ENCODE measurements at places on chromosomes 11 and 22.

GRCh38 chr11:115535781-115536180 lies 31.6 kb upstream of the CADM1 start:
- no peak for DNase-seq

DNA sequence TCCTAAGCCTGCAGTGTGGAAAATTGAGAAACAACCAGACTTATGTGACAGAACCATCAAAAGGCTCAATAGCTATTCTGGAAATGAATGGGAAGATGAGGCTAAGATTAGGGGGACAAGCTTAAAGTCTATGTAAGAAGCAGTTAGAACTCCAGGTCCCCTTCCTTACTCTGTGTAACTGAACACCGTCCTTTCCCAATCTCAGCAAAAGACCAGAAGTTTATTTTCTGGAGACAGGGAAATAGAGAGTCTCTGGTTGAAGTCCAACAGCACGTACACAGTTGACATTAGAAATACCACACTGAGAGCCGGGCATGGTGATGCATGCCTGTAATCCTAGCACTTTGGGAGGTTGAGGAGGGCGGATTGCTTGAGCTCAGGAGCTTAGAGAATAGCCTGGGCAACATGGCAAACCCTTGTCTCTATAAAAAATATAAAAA lies 93.9 kb downstream of the CD44 start:
- DNase-seq: no peak

GRCh38 chr11:21604564-21604963 lies 588.3 kb upstream of the ANO5 start:
- DNase-seq: no peak

- no peak for DNase-seq
Observed at GRCh38 chr11:130849215-130849568, 67.1 kb downstream of the SNX19 start.

- DNase-seq: no peak
Observed at GRCh38 chr11:17816232-17816931, 81.8 kb downstream of the KCNC1 start.

DNA sequence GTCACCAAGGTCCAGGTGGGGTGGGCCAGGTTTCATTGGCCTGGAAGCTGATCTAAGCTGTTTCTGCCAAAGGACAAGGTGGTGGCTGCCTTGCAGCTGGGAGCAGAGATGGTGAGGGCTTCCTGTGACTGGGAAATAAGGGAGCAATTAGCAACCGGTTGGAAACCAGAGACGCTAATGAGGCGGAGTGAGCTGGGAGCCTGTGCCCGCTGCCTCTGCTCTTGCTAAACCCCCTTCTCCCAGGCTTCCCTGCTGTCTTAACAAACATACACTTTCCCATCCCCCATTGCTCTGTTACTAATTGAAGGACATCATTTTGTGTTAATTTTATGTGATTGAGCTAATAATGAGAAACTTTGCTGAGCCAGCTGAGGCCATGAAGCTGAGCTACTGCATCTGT lies 121.8 kb downstream of the INSC start:
- DNase-seq: peak; percentile 68

DNA sequence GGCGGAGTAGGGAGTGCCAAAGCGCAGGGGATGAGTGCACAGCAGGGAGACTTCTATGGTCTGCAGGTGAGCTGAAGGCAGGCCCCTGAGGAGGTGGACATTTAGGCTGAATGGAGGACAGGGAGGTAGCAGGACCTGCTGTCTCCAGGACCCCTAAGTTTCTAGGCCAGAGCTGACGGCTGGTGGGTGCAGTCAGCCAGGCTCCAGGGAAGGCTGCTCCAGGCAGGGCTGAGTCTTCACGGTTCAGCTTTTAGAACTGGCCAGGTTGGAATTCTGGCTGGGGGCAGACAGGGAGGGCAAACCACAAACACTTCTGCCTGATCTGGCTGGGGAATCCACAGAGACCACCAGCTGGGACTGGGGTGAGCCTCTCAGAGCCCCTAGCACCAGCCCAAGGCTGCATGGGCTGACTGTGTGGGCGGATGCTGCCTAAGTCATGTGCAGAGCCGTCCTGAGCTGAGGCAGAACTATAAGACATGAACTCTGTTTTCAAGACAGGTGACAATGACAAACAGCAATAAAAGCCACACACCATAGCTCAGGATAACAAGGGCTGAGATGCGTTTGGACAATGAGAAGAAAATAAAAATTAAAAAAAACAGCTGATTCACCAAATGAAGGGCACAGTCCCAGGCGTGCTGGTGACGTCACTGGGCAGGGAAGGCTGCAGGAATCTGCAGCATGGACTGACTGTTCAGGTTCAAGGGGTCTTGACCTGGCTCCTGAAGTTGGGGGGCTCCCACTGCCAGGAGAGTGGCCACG lies 10.4 kb upstream of the MALAT1 start:
- DNase-seq: no peak

GRCh38 chr22:50030297-50031188 lies 18.0 kb upstream of the IL17REL start:
- DNase-seq: peak; percentile 84

DNA sequence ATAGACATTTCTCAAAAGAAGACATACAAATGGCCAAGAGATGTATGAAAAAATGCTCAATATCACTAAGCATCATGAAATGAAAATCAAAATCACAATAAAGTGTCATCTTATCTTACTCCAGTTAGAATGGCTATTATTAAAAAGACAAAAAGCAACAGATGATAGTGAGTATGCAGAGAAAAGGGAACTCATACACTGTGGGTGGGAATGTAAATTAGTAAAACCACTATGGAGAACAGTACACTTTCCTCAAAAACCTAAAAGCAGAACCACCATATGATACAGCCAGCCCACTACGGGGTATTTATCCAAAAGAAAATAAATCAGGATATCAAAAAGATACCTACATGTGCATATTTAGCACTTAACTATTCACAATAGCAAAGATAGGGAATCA lies 700.0 kb upstream of the ANO5 start:
- no peak for DNase-seq

- peak; percentile 14 for DNase-seq
Observed at GRCh38 chr22:38973289-38974169, 8.6 kb upstream of the APOBEC3B start.

GRCh38 chr11:123304828-123305466 lies 109.9 kb upstream of the CLMP start:
- DNase-seq: peak; percentile 9

DNA sequence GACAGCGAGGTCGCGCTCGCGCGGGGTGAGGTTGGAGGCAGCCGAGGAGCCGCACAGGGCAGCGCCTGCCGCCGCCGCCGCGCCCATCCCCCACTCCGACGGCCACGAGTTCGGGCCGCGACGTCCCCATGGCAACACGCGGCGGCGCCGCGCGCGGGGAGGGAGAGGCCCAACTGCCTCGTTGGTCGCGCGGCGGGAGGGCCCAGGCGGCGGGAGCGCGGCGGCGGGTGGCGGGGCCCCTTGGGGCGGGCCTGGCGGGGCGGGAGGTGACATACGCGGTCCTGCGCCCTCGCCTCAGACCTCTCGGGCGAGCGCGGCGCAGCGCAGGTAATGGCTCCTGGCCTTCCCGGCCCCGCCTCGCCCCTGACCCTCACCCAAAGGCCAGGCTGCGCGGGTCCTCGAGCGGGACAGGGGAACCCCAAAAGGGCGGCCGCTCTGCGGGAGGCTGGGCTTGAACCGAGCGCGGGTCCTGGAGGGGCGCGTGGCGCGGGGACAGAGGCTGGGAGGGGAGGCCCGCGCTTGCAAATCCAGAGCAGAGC lies at the start of gene DEUP1:
Gene DEUP1 (plus strand): TSS at position 297 of the 539 bp plus-strand sequence. CDS start 1,518 bp downstream, outside the sequence.
- peak; percentile 75 for DNase-seq

- no peak for DNase-seq
Observed at GRCh38 chr11:55572548-55572947, 620 bp downstream of the OR4C16 start.

- DNase-seq: no peak
Observed at GRCh38 chr11:122139595-122139866, 23.5 kb upstream of the BLID start.

GRCh38 chr11:64337538-64338249 lies 2.3 kb upstream of the CCDC88B start:
- no peak for DNase-seq

DNA sequence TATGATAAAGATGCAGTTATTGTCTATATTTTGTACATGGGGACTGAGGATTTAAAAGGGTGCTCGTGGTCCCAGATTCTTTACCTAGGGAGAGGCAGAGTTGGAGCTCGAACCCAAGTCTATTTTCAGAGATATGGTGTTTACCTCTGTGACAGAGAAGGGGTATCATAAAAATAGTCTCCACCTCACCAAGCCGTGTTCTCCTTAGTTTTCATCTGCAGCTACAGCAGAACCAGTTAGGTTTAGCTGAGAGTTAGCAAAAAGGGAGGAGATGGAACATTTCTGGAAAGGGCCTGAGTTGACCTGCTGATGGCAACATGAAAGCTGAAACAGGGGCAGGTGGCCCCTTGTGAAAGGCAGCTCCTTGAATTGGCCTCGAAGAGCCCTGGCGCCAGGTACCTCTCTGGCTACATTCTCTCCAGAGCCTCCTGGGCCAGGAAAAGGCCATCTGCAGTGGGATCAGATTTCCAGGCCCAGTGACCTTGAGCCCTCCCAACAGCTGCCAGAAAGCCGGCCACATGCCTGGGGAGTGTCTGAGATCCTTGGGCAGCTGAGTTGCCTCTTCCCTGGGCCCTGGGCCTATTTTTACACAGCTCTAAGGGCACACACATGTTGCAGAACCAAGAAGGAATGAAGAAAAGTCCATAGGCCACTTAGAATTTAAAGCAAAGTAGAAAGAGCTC lies 136.6 kb downstream of the NAV2 start:
- no peak for DNase-seq

- no peak for DNase-seq
Observed at GRCh38 chr11:114617157-114618124, 21.9 kb upstream of the NXPE4 start.

- no peak for DNase-seq
Observed at GRCh38 chr22:42933485-42934091, 76.5 kb upstream of the ARFGAP3 start.

DNA sequence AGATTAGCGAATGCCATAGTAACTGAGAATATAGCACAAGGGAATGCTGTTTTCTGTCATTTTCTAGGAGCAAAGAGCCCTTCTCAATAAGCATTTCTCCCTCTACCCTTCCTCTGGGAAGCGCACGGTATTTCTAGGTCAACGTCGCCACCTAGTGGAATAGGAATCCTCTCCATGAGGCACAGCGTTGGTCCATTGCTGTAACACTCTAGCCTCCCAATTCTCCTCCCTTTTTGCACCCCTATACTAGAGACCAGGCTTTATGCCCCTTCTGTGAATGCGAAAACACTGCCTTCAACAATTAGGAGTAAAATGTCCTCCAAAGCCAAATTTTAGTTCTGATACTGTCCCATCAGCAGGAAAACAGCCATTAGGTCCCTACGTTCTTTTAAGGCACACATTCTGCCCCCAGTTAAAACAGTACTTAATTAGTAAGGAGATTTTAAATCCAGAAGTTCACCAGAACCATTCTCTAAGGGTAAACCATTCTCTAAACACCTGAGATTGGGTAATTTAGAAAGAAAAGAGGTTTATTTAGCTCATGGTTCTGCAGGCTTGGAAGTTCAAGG lies 12.8 kb upstream of the HYLS1 start:
- peak; percentile 68 for DNase-seq

- no peak for DNase-seq
Observed at GRCh38 chr22:44686873-44687600, 15.0 kb upstream of the PRR5 start.

DNA sequence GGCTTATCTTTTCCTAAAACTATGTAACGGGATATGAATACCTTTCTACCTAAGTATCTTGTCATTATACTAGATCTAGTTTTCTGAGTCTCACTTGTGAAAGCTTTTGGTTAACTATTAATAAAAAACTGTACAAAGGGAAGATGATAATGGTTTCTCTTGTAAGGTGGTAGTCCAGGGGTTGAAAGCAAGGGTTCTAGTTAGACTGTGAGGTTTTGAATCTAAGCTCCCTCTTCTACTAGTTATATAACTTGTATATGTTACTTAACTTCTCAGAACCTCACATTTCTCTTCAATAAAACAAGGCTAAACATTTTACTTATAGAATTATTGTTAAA lies 54.3 kb downstream of the ARHGEF12 start:
- no peak for DNase-seq

DNA sequence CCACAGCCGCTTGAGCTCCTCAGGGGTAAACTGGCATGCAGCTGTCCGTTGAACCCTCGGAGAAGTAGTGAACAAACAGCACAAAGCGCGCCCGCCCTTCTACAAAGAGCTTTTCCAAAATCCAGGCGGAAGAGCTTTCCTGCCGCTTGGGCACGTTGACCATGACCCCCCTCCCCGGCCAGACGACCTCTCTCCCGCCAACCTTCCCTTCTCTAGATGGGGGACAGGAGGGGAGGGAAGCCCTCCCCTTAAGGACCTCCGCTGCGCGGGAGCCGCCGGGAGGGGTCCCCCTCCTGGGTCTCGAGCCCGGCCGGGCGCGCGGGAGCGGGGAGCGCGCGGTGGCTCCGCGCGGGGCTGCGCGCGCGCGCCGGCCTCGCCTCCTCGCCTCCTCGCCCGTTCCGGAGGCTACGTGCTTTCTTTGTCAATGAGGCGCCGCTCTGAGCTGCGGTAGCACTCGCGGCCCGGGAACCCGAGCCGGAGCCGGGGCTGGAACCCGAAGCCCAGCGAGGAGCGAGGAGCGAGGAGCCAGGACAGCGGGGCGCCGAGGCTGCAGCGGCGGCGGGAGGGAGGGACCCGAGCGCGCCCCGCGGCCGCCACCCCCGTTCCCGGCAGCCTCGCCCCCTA lies 118.6 kb downstream of the HIPK3 start:
- DNase-seq: peak; percentile 25

DNA sequence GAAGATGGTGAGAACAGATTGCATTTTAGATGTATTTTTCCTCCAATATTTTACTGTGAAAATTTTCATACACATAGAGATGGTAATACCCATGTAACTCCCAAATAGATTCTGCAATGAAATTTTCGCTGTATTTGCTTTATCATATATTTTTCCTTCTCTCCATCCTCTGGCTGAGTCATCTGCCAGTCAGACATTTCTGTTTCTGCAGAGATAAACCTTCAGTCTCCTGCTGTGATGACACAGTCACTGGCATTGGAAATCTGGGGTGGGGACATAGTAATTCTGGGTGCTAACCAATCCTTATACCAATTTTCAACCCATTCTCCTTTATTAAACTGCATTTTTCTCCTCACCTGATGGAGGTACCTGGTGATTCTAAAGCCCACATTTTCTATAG lies 33.7 kb downstream of the SVIP start:
- no peak for DNase-seq

DNA sequence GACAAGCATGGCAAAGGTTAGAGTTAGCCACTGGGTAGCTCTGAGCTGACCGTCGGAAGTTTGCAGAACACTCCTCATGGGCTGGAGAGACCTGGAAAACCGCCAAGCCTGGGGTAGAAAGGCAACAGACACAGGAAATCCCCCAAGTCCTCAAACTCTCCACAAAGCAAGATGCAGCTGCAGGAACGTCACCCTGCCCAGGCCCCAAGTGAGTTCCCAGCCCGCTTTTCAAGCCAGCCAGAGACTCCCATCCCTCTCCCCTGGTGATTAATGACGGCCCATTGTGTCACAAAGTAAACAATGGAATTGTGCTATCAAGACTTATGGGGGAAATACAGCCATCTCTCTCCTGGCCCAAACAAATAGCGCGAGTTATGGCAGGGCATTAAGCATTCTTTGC lies 633.0 kb downstream of the TBC1D22A start:
- DNase-seq: peak; percentile 79
